ENCODE measurements at places on chromosomes 7 and 10. TPM values are rescaled to one million over a fixed set of nuclear protein-coding genes. Genes with fewer than 3 reads are reported as not detected.

DNA sequence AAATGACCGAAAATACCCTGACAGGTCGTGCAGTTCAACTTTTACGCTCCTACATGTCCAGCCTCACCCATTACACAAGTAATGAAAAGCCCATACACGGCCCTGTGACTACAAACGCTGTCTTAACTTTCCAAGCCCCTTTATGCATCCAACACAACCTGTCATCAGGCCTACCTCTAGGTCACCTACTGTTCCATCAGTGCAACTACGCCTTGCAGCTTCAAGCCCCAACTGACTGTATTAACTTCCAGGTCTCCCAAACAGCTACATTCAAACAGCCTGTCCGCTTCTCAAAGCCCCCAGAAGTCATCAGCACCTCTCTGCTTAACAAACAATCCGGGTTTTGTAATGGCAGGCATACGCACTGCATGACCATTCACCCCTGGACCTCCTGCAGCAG is 19.2 kb downstream of the ZNF107 start:
- DNase-seq = no peak

DNA sequence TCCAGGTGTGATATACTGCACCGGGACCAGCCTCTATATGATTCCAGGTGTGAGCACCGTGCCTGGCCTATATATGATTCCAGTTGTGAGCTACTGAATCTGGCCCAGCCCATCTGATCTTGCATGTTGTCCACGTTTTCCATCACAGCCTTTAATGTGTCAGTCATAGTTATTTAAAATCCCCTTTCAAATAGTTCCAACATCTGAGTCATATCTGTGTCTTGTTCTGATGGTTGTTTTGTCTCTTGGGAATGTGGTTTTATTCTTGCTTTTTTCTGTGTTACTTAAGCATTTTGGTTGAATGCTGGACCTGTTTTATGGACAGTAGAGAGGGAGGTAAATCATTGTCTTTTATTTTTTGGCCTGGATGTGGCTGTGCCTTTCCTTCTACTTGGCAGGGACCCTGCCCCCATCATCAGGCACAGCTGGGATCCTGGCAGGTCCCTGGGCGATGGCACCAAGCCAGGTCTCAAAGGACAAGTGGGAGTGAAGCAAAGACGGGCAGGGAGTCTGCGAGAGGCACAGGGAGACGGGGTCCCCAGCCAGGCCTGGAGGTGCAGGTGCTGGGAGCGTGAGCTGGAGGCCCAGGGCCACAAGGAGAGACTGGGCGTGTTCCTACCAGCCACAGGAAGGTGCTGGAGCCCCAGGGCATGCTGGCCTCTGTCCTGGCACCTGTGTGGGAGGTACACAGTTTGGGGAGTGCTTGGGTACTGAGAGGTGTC is 94.7 kb downstream of the DYNC2I1 start:
- no peak for DNase-seq

- peak; percentile 74 for DNase-seq
Measured at GRCh38 chr7:151782598-151783448, 94.1 kb downstream of the PRKAG2 start.

DNA sequence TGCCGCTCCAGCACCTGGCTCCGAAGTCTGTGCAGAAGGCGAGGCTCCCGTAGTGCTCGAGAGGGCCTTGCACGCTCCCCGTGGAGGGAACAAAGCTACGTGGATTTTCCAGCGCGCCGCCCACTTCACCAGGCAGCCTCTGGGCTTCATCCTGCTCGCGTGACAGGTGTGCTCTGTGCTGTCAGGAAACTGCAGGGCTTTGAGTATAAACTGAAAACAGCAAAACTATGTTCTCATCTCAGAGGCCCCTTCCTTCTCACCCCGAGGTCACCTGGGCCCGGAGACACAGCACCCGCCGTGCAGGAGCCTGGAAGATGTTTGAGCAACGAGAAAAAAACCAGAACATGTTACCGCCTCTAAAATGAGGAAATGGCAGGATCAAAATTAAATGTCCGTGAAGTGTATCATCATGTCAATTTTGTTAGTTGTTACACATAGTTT is 17.6 kb upstream of the GPR146 start:
- DNase-seq = no peak

DNA sequence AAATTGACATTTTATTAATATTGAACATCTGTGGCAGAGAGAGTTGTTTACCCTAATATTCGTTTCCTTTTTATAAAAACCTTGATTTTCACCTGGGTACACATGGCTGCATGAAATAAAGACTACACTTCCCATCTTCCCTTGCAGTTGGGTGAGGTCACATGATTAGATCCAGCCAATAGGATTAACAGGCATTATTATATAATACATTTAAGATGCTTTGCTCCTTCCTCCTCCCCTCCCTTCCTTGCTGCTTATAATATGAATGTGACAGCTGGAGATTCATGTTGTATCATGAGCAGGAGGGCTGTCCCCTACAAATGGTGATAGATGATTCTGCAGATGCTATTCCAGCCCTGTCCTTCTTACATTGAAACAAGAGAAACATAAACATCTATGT is 146.6 kb downstream of the SH2D4B start:
- no peak for DNase-seq

DNA sequence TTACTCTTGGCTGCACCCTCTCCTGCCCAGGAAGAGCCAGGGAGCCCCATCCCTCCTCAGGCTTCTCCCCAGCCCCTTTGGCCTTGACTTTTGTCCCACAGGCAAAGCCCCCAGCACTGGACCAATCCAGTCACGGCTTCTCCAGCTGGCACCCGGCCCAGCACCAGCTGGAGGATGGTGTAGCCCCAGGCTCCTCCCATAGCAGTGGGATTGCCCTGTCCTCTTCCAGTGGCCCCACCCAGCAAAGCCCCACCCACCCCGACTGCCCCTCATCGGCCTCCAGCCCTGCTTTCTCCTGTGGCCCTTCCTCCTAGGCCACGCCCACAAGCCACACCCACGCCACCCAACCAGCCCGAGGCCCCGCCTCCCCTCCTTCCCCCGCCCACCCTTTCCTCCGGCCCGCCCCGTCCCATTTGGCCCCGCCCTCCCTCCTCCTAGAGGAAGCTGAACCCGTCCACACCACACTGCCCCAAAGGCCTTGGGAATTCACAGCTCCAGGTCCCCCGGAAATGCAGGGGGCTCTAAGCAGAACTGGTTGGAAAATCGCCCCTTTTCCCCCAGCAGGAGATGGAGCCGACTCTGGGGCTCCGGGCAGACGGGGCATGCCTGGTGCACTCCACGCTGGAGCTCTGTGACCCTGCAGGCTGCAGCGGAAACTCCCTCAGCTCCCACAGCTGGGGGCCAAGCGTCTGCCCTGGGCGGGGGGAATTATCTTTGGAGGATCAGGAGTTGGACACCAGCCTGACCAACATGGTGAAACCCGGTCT is 25.2 kb downstream of the GET4 start:
- DNase-seq = peak; percentile 81

- DNase-seq = no peak
Measured at GRCh38 chr7:148772297-148773089, 73.8 kb downstream of the CUL1 start.

DNA sequence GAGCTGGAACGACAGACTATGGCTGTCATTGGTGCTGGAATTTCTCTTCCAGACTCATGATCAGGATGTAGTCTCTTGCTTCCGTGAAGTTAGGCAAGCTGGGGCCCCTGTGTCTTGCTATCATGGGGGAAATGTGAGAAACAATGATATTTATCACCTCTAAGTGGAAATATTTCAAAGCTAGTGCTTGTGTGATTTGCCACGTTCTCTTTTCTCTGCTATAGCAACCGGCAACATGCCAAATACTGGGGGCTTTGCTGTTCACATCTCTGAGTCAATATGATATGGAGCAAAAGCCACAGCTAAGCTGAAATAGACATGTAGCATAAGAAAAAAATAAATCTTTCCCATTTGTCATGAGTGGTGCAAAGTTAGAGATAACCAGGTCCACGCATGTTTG is 668.2 kb upstream of the IGFBP3 start:
- DNase-seq = no peak

- DNase-seq = no peak
Measured at GRCh38 chr7:88268858-88269257, 37.8 kb downstream of the STEAP4 start.

- no peak for DNase-seq
Measured at GRCh38 chr10:126090443-126090842, 194.1 kb downstream of the FANK1 start.

DNA sequence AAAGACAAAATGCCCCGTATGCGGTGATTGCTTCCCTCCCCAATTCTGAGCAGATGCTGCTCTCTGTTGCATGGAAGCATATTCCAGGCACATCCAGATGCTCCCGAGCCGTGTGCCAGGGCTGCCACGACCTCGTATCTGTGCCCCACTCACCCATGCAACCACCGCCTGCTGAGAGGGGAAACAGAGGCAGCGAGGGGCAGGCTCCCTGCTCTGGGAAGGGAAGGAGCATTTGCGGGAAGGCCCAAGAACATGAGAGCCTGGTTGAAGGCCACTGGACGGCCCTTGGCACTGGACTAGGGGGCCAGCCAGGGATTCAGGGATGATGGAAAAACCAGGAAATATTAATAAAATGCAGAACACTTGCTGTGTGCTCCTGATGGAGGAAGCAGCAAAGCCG is 89.4 kb downstream of the CTBP2 start:
- no peak for DNase-seq

- DNase-seq = no peak
Measured at GRCh38 chr7:139370943-139371313, 11.2 kb downstream of the LUC7L2 start.

- DNase-seq = no peak
Measured at GRCh38 chr7:45711161-45711490, 137.0 kb downstream of the ADCY1 start.

DNA sequence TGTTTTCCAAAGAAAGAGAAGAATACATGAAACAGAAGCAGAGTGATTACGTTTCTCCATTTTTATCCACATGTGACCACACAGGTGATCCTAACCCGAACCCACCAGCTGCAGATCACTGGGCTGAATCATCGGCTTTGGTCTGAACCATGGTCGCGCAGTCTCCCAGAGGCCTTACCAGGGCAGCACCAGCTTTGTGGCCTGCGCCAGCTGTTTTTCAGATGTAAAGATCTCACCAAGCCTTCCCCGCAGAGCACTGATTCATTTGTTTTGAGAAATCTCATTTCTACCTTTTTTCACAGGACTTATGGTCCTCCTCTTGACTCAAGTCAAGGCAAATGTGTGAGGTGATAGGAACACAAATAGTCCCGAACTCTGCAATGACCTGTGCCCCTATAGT is 207.0 kb upstream of the PPP2R2D start:
- no peak for DNase-seq

The ADIRF gene
- polyA plus RNA-seq = 234 TPM

The RAMP3 gene
- polyA plus RNA-seq = 65.3 TPM

The GHRHR gene
- polyA plus RNA-seq = not detected

The PLXDC2 gene
- 4.6 TPM for polyA plus RNA-seq

The DYDC1 gene
- polyA plus RNA-seq = not detected
